HTR-8/SVneo (cell line): ENCODE measurements at places on chromosomes 5 and 9.
A peak's percentile ranks its signal among the peaks of the same experiment; 100 is the strongest.

DNA sequence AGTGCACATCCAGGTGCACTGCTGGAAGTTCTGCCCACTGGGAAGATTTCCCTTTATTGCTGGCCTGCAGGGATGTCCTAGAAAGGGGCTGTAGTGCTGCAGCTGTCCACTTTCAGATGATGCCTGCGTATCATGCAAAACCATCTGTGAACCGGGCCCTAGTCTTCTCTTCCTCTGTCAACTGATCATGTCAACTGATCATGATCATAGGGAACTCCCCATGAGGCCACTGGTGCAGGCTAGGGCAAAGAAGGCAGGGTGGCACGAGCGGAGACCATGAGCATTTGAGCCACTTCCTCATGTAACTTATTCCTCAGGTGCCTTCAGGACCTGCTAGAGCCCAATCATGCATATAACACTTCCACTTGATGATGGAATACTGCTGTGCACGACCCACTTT, 4.5 kb upstream of the HSDL2 start:
- DNase-seq = no peak

DNA sequence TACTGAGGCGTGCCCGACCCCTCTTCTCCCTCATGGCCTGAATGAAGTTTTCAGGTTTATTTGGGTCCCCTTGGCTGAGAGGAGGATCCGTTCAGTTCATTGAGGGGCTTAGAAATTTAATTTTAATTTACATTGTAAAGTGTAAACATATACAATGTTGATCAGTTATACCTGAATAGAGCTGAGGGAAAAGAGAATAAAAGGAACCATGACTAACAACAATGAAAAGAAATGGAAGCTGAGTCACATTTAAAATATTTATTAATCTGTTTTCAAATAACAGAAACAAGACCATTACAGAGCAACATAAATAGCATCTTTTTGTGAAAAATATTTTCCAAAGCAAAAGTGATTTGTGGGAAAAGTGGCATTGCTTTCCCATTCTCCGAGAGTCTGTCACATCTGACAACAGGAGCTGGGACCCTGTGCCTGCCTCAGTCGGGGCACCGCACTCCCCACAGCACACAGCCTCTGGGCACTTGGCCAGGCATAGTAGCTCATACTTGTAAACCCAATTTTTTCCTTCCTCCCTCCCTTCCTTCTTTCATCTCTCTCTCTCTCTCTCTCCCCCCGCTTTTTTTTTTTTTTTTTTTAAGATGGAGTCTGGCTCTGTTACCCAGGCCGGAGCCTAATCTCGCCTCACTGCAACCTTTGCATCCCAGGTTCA, 28.7 kb downstream of the PROP1 start:
- no peak for DNase-seq

- DNase-seq = no peak
These were observed 111.5 kb downstream of the KDM4C start for GRCh38 chr9:6869081-6869948.

DNA sequence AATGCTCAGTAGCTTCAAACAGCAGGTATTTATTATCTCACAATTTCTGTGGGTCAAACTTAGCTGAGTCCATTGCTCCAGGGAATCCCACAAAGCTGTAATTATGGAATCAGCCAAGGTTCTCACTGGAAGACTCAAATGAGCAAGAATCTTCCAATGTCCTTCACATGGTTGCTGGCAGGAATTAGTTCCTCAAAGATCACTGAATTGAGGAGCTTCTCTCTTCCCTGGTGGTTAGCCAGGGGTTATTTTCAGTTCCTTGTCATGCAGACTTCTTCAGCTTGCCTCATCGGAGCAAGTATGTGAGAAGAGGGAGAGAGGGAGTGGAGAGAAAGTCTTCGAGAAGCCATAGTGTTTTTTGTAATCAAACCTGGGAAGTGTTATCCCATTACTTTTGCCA, 2331.9 kb downstream of the MAT2B start:
- no peak for DNase-seq

DNA sequence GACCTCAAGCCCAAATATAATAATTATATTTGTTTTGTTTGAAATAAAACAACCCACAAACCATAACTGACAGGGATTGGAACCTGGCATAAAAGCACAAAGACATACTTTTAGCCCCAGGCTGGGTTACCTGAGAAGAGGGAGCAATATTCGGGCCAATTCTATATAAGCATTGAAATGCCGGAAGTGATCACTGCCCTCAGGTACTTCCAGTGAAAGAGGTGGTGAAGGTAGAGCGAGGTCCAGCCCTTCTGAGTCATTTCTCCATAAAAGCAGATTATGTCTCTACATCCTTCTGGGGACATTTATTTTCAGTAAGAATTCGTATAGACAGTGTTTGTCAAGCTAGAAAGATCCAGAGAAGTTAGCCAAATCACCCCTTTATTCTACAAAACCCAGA, 59.6 kb downstream of the GCNT4 start:
- DNase-seq = no peak

GRCh38 chr5:151288180-151288579, 15.4 kb downstream of the SLC36A3 start:
- DNase-seq = no peak

GRCh38 chr9:95132366-95133324, 184.9 kb downstream of the FANCC start:
- no peak for DNase-seq

DNA sequence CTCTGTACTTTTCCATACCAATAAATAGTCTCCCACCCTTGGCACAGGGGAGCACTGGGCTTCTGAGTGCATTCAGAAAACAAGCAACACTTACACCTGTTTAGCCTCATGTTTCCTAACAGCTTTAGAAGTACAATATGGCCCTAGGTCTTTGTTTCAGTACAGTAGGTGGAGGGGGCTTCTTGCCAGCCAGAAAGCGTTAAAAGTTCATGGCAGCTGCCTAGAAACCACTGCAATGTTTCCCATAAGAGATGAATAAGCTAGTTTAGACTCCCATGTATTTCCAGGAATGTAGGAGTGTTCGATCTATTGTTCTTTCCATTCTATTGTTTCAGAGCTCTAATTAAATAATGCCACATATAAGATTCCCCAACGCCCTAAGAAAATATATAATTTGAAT, 444.8 kb downstream of the ARHGEF28 start:
- no peak for DNase-seq

GRCh38 chr5:120644516-120644915, 180.4 kb downstream of the PRR16 start:
- no peak for DNase-seq

GRCh38 chr5:65699338-65699737, 22.6 kb downstream of the SGTB start:
- DNase-seq = no peak

- DNase-seq = no peak
These were observed 822.7 kb upstream of the DMAC1 start for GRCh38 chr9:8622222-8622802.

DNA sequence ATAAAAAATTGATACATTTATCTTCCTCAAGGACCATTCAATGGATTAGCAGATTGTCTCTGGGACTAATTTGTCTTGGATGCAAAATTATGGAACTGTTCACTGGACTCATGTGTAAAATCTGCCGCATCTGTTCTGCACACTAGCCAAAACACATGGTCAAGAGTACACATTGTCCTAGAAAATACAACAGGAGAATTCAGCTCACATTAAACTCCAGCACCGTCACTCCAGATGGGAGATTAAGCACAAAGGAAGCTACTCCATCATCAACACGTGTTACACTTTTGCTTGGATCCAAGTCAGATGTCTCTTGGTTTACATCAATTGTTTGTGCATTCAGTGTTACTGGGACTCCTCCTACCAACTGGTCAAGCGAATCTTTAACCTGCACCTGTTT, 28.8 kb downstream of the C5 start:
- no peak for DNase-seq

DNA sequence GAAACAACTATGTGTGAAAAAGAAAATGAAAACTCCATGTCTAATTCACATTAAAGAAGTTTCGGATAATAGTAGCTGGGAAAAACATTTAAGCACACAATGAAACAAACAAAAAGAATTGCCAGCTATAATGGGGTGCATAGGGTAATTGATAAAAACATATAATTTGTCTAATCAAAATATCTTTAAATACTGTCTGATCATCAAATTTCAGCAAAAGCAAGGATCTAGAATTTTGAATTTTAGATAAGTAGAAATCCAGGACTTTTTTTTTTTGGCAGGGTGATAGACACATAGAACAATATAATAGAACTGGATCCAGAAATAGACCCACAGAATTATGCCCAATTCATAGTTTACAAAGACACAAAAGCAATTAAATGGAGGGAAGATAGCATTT, 585.0 kb downstream of the TAF11L14 start:
- DNase-seq = no peak

DNA sequence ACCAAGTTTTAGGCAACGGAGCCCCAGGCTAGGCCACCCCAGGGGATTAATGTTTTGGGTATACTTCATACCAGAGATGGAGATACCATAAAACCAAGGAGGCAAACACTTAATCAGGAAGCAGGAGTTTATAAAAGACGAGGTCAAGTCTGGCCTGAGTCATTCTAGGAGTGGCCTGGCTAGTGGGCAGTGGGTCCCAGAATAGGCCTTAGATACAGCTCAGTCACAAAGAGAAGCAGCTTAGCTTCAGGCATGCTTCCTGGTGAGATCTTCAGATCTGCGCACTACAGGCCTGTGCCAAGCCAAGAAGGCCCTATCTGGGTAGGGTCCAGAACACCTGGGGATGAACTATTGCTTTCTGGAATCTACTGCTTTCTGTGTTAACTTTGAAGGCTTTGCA, 20.6 kb upstream of the NR5A1 start:
- DNase-seq = no peak

DNA sequence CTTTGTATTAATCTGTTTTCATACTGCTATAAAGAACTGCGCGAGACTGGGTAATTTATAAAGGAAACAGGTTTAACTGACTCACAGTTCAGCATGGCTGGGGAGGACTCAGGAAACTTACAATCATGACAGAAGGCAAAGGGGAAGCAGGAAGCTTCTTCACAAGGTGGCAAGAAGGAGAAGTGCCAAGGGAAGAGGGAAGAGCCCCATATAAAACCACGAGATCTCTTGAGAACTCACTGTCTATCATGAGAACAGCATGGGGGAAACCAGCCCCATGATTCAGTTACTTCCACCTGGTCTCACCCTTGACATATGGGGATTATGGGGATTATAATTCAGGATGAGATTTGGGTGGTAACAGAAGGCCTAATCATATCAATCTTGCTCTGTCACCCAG, 60.9 kb upstream of the CHD1 start:
- no peak for DNase-seq

DNA sequence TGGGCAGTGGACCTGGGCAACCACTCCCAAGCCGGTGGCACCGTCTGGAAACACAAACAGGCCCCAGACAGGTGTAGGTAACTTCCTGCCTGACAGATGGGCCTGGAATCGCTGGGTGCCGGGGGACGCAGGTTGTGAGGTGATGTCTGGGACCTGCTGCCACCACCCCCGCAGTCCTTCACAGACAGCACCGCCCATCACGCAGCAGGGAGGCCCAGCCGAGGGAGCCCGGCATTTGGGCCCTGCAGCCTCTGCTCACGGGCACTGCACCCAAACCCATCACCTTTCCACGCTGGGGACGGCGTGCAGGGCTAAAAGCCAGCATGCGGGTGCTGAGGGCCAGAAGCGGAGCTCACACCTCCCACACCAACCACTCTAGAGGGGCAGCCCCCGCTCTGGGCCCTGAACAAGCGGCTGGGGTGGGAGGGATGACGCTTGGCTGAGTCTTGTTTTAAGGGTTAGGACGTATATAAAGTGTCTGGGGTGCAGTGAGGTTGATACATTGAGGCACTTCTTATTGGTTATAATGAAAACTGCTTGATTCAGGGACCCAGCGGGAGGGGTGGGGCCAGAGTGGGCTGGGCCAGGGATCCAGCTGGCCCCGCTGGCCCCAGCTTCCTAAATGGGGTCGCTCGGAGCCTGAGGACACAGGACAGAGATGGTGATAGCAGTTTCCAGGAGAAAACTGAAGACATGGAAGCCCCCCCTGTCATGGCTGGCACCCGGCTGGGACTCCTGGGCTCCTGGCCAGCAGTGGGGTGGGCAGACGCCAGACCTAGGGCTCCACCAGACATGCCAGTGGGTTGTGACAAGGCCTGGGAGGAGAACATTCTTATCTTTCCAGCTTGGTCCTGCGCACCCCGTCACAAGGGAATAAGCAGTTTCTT, 11.3 kb downstream of the MYMK start:
- no peak for DNase-seq

- peak; percentile 41 for DNase-seq
These were observed 25.7 kb upstream of the C5orf47 start for GRCh38 chr5:173963182-173963838.
